ENCODE measurements at places on chromosomes 6 and 20.

GRCh38 chr6:132085731-132086130 is 134.6 kb upstream of the CCN2 start:
- no peaks in the 10 kb centered on the region for H3K27me3 ChIP-seq
- H3K36me3 ChIP-seq: no peaks in the 10 kb centered on the region
- peak overlapping the region; percentile 25 for H3K27ac ChIP-seq
- no peak overlapping the region for H3K4me3 ChIP-seq
- H3K4me1 ChIP-seq: no peaks in the 10 kb centered on the region

GRCh38 chr20:16474363-16474762 is 98.9 kb downstream of the KIF16B start:
- H3K4me3 ChIP-seq: no peak overlapping the region
- no peaks in the 10 kb centered on the region for H3K36me3 ChIP-seq
- peaks cover 9% of the 10 kb centered on the region for H3K4me1 ChIP-seq
- no peaks in the 10 kb centered on the region for H3K27me3 ChIP-seq

DNA sequence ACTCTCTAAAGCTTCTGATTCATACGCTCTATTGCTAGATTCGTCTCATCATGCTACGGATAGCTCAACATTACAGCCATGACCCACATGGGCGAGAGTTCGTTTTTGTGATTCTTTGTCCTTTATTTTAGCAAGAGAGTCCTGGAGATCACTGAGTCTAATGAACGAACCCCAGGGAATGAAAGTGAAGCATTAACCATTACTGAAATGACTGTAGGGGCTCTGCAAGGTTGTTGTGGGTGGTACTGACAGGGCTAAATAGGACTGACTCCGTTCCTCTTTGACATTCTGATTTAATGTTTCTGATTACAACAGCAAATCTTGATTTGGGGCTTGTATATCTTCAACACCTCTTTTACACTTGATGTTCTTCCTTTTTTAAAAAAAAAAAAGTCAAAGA is 13.7 kb upstream of the RTF2 start:
- no peaks in the 10 kb centered on the region for H3K27me3 ChIP-seq
- no peaks in the 10 kb centered on the region for H3K4me1 ChIP-seq
- DNase-seq: no peak
- no peak overlapping the region for H3K4me3 ChIP-seq
- H3K27ac ChIP-seq: no peak overlapping the region

GRCh38 chr6:2021713-2022125 is 223.7 kb downstream of the GMDS start:
- H3K4me3 ChIP-seq: no peak overlapping the region
- no peaks in the 10 kb centered on the region for H3K27me3 ChIP-seq
- H3K4me1 ChIP-seq: peaks cover 4% of the 10 kb centered on the region
- H3K27ac ChIP-seq: no peak overlapping the region
- H3K36me3 ChIP-seq: no peaks in the 10 kb centered on the region

DNA sequence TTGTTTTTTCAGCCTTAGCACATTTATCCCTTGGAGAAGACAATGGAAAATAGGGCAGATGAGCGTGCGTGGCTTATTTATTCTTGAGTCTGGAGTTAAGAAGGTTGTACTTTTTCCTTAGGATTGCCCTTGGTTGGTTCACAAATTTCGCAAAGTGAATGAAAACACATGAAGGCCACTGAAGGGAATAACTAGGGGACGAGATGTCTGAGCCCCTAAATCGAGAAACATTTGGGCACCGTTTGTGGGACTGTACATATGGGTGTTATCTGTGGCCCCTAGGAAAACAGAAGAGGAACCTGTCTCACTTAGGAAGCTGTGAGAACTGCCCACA is 19.4 kb upstream of the TRIM27 start:
- H3K36me3 ChIP-seq: no peaks in the 10 kb centered on the region
- peak overlapping the region; percentile 73 for H3K4me3 ChIP-seq
- no peaks in the 10 kb centered on the region for H3K27me3 ChIP-seq
- no peak overlapping the region for H3K27ac ChIP-seq
